Sigmoid colon (tissue), 7 donors: ENCODE measurements at places on chromosomes 7 and 10. TPM values are rescaled to one million over a fixed set of nuclear protein-coding genes. Genes with fewer than 3 reads are reported as not detected.

GRCh38 chr10:23869996-23870395 lies 338.9 kb upstream of the KIAA1217 start:
- no peaks in the 10 kb centered on the region for H3K27me3 ChIP-seq
- DNase-seq, result no peak
- H3K27ac ChIP-seq, result no peak overlapping the region
- no peaks in the 10 kb centered on the region for H3K36me3 ChIP-seq

The THSD7A gene
- total RNA-seq, result 6.9 TPM

The CALN1 gene
- total RNA-seq, result not detected

The AP1S1 gene
- 25.5 TPM for total RNA-seq

The FAM237B gene
- not detected for total RNA-seq
